ENCODE measurements at places on chromosomes 13 and 19.

DNA sequence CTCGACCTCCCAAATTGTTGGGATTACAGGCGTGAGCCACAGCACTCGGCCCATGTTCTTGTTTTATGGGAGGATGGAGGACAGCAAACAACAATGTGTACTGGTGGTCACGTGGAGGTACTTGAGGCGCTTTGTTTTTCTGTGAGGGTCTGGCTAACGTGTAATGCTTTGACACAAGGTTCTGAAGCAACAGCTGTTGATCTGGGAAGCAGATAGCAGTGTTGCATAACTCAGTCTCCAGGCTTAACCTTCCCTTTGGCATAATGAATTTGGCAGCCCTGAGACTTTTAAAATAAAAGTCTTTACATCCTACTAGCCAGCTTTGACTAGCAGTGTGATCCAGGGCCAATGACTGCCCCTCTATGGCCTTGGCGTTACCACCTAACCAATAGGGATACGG lies 6.9 kb upstream of the ZNF580 start:
- DNase-seq: no peak

GRCh38 chr19:43652546-43652874 lies 12.9 kb upstream of the CADM4 start:
- DNase-seq: no peak

DNA sequence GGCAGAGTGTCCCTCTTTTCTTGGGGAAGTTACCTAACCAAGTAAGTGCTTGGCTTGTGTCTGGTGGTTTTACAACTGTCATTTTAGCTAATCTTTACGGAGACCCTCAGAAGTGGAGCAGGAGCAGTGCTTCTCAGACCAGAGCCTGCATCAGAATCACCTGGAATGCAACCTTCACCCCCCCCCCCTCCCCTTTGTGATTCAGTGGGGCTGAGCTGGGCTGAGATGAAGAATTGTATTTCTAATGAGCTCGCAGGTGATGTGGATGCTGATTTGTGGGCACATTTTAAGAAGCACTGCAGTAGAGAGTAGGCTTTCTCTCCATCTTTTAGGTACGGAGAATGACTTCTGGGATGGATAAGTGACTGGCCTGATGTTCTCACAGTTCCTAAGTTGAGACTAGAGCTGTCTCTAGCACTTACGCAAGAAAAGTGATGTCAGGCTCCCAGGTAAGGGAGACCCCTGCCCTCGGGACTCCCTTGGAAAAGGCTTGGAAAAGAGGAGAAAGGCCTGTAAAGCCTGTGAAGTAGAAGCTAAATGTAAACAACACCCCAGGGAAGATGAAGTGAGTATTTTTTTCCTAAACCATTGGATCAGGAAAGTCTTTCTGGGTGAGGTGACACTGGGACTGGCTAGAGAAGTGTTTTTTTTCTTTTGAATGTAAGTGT lies 23.3 kb upstream of the RNF113B start:
- DNase-seq: no peak

GRCh38 chr19:3668331-3669081 lies 31.8 kb downstream of the PIP5K1C start:
- DNase-seq: no peak

DNA sequence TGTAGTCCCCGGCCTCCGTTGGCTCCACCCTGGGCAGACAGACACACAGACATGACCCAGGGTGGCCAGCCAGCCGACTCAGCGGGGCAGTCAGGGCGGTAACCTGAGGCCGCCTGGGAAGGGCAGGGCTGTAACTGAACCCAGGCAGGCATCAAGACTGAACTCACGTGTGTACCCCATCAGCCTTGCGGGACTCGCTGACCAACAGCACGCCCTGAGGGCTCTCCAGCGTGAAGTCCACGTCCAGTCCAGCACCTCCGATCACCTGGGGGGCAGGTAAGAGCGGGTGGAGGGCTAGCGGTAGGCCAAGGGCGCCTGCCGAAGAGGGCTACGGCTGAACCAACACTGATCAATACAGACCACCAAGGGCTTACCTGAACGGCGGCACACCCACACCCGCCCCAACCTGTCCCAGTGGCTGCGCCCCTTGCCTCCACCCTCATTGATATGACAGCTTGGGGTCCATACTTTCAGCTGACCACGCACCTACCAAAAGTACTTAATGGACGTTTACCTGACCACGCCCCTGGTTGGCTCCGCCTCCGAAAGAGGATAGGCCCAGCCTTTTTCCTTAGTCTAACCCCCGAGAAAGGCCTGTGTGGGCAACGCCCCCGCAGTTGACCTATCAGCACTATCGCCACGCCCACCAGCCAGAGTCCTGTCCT lies 791 bp downstream of the TMED1 start:
- DNase-seq: no peak

GRCh38 chr13:90276216-90276615 lies 1071.3 kb upstream of the MIR17HG start:
- DNase-seq: no peak

DNA sequence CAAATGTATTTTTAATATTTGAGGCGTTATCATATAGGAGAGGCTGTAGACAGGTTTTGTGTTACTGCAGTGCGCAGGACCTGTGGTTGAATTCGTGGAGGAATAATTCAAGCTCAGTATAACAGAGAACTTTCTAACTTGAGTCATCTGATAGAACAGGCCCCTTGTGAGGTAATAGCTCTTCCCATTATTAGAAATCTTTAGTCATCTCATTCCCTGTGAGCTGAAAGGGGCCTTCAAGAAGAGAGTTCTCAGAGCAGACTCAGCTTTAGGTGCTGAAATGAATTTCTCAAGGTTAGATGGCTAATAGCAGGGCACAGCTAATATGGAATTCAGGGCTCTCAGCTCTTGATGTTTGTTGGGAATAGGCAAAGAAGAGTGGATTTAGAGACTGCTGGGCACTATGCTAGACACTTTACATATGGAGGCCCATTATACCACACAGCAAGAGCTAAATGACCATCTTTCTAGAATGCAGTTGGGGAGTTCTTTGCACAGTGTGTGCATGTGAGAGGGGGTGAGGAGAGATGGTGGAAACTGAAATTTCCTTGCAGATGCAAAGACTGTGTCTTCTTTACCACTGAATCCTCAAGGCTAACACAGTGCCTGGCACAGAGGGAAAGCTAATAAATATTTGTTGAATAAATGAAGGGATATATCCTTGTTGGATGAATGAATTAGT lies 89.5 kb downstream of the DGKH start:
- no peak for DNase-seq

- DNase-seq: peak; percentile 34
These were observed 74.8 kb downstream of the COL4A1 start for GRCh38 chr13:110232142-110232541.

- no peak for DNase-seq
These were observed 1745.4 kb downstream of the SLITRK1 start for GRCh38 chr13:82136880-82137279.

GRCh38 chr13:30652746-30653386 lies 35.1 kb downstream of the USPL1 start:
- no peak for DNase-seq

- no peak for DNase-seq
These were observed 581 bp downstream of the CALR start for GRCh38 chr19:12938779-12939601.

- DNase-seq: no peak
These were observed 26.7 kb upstream of the POP4 start for GRCh38 chr19:29579308-29579910.

DNA sequence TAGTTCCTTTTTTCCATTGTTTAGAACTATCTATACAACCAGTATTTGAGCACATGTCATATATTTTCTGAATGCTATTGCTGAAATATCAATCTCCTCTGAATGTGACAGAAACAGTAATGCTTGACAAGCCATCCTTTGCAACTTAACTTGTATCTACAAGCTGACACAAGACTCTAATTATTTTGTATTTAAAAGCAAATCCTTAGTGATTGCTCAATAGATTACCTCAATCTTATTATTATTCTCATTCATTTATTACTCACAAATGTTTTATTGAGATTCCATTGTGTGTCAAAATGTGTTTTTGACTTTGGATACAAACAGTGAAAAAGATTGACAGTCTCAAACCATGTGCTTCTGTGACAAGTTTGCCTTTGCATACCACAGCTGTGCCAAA lies 787.8 kb upstream of the PRR20A start:
- no peak for DNase-seq

DNA sequence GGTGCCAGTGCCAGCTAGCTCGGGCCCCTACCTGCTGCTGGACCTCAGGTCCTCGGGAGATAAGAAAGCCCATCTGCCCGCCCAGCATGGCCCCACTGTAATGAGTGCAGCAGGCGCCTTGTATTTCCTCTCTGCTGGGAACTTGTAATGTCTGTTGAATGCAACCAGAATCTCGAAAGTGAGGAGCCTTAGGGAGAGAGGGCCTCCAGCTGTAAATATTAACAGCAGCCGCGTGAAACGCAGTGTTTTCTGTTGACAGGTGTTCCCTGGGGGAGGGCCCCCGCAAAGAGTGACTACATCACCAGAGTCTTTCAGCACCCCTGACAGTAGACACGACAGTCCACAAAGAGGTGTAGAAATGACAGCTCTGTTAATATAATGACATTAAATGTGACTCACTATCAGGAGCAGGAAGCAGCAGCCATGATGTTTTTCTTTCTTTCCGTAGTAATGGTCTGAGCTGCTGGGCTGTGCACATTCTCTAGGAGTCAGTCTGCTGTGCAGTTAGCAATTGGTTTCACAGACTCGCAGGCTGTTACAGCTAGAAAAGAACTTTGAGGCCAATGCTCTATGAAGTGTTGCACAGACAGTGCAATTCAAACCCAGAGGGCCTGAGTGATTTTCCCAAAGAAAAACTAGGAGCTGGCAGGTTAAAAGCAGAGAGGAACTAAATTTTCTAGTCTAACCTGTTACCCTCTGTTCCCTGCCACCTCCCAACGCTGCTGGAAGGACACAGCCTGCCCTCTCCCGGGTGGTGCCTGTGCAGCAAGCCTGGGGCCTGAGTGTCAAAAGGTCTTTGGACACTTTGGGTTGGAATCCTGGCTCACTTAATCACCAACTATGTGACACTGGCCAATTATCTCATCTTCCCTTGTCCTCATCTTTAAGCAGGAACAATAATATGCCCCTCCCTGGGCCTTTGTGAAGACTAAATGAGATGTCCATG lies 58.6 kb upstream of the WASF3 start:
- DNase-seq: no peak

DNA sequence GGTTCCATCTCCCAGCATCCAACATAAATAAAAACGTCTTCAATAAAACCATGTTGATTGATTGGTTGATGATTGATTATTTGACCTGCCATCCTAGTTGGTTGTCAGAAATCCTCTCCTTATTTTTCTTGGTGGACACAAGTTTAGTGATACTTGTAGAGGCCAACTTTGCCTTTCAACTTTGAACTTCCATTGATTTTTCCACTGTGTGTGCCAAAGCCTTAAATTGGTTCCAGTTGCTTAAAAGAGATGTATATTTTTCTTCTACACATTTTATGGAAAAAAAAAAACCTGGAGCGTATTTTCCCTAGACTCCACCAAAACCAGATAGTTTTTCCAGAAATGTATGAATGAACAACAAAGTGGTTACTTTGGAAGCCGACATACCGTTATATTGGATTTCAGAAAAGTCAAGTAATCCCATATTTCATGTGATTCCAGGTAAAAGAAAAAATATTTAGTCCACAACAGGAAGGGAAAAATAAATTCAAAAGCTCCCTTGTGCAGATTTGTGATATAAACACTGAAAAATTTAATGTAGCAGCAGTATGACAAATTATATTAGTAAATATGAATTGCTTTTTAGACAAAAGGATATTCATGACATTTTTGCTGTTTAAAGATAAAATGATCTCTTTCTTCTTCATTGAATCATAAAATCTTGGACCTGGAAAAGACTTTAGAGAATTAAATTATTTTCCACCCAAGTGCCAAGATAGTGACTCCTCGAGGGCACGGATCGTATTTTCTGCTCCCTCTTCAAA lies 85.2 kb downstream of the MBNL2 start:
- no peak for DNase-seq

- DNase-seq: no peak
These were observed 5.0 kb upstream of the LENG1 start for GRCh38 chr19:54164369-54165068.

DNA sequence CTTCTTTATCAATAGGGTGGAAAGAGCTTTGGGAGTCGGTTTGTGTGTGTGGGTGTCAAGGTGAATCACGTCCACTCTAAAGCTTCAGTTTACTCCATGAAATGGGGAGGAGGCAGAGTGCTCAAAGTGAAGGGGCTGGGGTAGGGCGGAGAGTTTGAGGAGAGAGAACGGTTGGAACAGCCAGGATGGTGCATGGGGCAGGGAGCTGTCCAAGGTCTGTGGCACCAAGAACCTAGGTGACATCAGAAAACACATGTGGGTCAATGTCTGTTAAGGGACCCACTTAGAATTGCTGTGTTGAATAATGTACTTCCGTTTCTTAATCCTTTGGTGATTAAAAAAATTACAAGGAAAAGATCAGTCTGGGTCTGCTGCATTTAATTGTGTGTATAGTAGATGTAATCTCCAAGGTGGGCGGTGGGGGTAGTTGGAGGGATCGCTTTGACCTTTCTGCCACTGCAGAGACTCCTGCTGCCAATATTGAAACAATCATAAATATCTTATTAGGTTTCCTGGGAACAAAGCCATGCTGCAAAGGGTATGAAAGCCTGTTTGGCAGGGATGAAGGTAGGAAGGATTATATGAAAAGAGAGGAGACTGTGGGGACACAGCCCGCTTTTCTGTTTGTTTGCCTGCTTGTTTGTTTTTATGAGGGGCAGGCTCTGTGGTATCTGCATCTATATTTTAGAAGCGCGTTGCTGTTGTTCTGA lies 122.3 kb downstream of the ATP8A2 start:
- no peak for DNase-seq

DNA sequence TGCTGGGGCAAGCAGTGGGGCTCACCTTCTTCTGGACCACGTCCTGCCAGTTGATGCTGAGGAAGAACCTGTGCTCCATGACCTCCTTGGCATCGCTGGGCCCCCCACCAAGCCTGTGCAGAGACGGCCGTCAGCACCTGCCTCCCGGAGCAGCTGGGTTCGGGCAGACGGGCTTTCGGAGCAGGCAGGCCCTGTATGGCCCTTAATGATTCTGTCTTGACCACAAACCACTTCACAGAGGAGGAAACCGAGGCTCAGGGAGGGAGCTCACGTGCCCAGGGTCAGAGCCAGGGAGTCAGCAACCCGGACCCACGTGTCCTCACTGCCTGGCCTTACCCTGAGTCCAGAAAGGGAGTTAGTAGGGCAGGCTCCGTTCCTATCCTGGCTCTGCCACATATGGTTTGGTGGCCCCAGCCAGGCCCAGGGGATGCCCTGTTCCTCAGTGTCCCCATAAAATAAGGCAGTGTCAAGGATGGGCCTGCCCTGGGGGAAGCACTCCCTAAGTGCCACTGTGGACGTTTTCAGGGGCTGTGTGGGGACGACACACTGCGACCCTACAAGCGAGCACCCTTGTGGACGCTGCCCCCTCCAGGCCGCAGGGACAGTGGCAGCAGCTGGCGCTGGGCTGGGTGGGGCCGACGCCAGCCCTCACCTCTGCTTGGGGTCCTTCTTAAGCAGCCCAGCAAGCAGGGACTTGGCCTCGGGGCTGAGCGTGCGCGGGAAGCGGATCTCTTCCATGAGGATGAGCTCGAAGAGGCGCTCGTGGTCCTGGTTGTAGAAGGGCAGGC lies 8.9 kb upstream of the CCNP start:
- no peak for DNase-seq

- DNase-seq: no peak
These were observed at the start of gene DAZAP1 for GRCh38 chr19:1407528-1408299. DAZAP1 (plus strand) TSS chr19:1407586; CDS start chr19:1407774, 188 bp downstream.

Data from right forelimb (tissue), 1 donor.